Trophoblast cell (in vitro differentiated cells and primary cell): ENCODE measurements at places on chromosomes 12 and 14.
A peak's percentile ranks its signal among the peaks of the same experiment; 100 is the strongest.

- no peaks in the 10 kb centered on the region for H3K27me3 ChIP-seq
- peak; percentile 84 for DNase-seq
- H3K4me3 ChIP-seq: no peak overlapping the region
- peaks cover 9% of the 10 kb centered on the region for H3K4me1 ChIP-seq
- no peak overlapping the region for H3K27ac ChIP-seq
- no peaks in the 10 kb centered on the region for H3K36me3 ChIP-seq
Observed at GRCh38 chr12:101021911-101022388, 188.1 kb downstream of the SLC5A8 start.

GRCh38 chr14:99028041-99028440 lies 244.0 kb downstream of the BCL11B start:
- no peaks in the 10 kb centered on the region for H3K4me1 ChIP-seq
- H3K27ac ChIP-seq: no peak overlapping the region
- no peak for DNase-seq
- H3K27me3 ChIP-seq: no peaks in the 10 kb centered on the region
- H3K4me3 ChIP-seq: no peak overlapping the region

DNA sequence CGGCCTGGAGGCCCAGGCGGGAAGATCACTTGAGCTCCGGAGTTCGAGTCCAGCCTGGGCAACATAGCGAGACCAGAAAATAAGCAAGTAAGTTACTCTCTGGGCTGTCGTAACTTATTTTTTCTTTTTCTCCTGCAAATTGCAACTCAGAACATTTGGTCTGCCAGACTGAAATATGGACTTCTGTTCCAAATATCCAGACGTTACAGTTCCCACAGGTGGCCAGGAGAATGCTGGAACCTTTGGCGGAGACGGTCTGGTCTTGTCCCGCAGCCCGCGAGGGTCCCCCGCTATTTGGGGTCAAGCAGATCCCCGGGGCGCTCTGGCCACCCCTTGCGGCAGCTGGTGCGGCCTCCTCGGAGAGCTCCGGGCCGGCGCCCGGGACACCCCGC lies 488 bp upstream of the PLEKHH1 start:
- no peaks in the 10 kb centered on the region for H3K4me1 ChIP-seq
- H3K36me3 ChIP-seq: no peaks in the 10 kb centered on the region
- H3K4me3 ChIP-seq: peak overlapping the region; percentile 84
- DNase-seq: no peak
- H3K27me3 ChIP-seq: no peaks in the 10 kb centered on the region

DNA sequence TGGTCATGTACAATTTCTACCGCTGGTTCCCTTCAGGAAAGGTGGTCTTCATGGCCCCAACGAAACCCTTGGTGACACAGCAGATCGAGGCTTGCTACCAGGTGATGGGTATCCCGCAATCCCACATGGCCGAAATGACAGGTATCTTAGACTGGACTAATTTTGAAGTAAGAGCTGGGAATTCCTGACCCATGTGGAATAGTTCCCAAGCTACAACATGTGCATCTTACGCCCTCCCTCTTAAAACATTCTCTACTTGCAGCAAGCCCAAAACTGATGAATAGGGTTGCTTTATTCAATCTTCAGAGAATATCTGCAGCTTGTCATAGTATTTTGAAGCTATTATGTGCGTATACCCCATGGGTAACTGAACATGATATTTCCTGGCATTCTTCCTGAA lies 669 bp downstream of the FANCM start:
- no peaks in the 10 kb centered on the region for H3K36me3 ChIP-seq
- no peaks in the 10 kb centered on the region for H3K4me1 ChIP-seq
- no peak overlapping the region for H3K27ac ChIP-seq
- H3K27me3 ChIP-seq: no peaks in the 10 kb centered on the region
- no peak for DNase-seq

- H3K27ac ChIP-seq: no peak overlapping the region
- H3K27me3 ChIP-seq: no peaks in the 10 kb centered on the region
- H3K36me3 ChIP-seq: no peaks in the 10 kb centered on the region
- H3K4me3 ChIP-seq: no peak overlapping the region
Observed at GRCh38 chr14:37090026-37090425, 82.4 kb downstream of the SLC25A21 start.

DNA sequence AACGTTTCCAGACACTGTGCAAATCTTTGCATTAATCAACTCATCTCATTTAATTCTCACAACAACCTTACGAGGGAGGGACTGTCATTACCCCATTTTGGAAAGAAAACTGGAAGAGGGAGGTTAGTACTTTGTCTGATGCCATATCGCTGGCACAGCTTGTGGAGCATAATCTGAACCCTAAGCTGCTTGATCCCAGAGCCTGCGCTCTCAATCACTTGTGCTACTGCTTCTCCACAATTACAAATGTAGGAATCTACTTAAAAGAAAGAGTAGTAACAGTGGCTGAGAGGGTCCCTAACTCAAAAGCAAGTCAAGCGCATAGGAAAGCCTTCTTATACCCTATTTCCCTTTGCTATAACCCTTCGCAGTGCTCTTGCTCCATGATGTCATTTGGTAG lies 3.2 kb downstream of the EFS start:
- H3K27me3 ChIP-seq: no peaks in the 10 kb centered on the region
- H3K4me1 ChIP-seq: peaks cover 7% of the 10 kb centered on the region
- no peak overlapping the region for H3K27ac ChIP-seq
- H3K4me3 ChIP-seq: no peak overlapping the region
- peaks cover 33% of the 10 kb centered on the region for H3K36me3 ChIP-seq

DNA sequence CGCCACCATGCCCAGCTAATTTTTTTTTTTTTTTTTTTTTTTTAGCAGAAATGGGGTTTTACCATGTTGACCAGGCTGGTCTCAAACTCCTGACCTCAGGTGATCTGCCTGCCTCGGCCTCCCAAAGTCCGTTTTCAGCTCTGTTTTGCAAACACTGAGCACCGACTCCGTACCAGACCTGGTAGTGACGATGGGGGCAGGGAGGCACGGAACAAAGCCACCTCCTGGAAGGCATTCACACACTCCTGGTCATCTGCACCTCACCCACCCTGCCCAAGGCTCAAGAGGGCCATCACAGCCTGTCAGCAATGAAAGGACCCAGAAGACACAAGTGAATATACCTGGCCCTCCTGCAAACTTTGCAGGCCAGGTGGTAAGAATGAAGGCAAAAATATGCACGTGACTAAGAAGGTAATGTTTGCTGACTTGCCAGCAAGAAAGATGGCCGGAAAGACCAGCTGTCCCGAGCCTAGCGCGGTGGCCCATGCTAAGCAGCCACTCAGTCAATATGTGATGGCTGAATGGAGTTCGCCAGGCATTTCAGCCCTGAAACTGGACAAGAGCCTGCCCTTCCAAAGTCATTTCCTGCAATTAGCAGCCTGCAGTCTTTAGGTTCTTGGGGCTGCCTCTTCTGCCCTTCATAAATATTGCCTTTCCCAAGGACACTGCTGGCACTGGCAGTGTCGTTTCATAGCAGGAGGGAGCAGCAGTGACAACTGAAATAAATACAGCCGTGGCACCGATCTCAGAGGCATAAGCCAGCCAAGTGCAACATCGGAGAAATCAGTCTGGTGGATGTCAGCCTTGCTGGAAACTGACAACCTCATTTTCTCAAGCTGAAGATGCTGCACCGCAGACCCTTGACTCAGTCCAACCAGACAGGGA lies 17.6 kb downstream of the MMAB start:
- no peak for DNase-seq
- H3K4me1 ChIP-seq: peaks cover 2% of the 10 kb centered on the region
- no peak overlapping the region for H3K4me3 ChIP-seq
- no peak overlapping the region for H3K27ac ChIP-seq

GRCh38 chr14:96762650-96763049 lies 34.5 kb upstream of the VRK1 start:
- no peak overlapping the region for H3K4me3 ChIP-seq
- H3K36me3 ChIP-seq: no peaks in the 10 kb centered on the region
- H3K27me3 ChIP-seq: no peaks in the 10 kb centered on the region
- peak; percentile 87 for DNase-seq
- H3K27ac ChIP-seq: no peak overlapping the region
- no peaks in the 10 kb centered on the region for H3K4me1 ChIP-seq

GRCh38 chr12:116466536-116466935 lies 92.6 kb upstream of the MAP1LC3B2 start:
- no peak overlapping the region for H3K4me3 ChIP-seq
- no peaks in the 10 kb centered on the region for H3K36me3 ChIP-seq
- H3K4me1 ChIP-seq: peaks cover 2% of the 10 kb centered on the region
- H3K27ac ChIP-seq: no peak overlapping the region

DNA sequence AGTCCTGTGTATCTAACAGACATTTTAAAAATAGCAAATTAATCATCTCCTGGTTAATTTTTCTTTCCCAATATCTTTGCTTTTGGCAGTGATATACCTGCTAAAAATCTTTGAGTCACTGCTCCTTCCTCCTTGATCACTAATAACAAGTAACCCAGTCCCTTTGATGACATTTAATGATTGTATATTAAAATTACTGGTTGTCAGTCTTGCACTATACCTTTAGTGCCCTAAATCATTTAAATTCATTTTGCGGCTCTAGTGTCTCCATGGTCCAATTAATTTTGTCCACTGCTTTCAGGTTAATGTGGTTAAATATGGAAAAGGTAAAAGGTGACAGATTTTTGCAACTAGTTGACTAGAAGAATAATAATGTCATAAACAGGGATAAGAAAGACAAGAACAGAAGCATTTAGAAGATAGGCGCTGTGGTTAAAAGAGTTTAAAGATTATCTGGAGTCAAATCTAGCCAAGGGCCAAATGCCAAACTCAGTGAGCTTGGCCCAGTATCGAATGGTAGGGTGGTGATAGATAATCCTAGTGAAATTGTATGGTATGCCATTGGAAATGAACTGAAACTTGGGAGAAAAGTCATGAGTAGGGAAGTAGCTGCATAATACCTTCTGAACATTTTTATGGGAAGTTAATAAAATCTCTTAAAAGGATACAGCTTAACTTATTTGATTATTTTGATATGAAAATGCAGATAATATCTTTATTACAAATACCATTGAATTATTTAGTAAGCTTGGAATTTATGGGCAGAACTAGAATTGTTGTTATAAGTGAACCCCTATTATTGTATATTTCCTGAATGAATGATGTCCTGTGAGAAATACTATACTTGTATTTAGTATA lies 115.0 kb downstream of the PCNX1 start:
- H3K4me1 ChIP-seq: no peaks in the 10 kb centered on the region
- DNase-seq: no peak
- H3K4me3 ChIP-seq: no peak overlapping the region
- H3K36me3 ChIP-seq: peaks cover 8% of the 10 kb centered on the region

DNA sequence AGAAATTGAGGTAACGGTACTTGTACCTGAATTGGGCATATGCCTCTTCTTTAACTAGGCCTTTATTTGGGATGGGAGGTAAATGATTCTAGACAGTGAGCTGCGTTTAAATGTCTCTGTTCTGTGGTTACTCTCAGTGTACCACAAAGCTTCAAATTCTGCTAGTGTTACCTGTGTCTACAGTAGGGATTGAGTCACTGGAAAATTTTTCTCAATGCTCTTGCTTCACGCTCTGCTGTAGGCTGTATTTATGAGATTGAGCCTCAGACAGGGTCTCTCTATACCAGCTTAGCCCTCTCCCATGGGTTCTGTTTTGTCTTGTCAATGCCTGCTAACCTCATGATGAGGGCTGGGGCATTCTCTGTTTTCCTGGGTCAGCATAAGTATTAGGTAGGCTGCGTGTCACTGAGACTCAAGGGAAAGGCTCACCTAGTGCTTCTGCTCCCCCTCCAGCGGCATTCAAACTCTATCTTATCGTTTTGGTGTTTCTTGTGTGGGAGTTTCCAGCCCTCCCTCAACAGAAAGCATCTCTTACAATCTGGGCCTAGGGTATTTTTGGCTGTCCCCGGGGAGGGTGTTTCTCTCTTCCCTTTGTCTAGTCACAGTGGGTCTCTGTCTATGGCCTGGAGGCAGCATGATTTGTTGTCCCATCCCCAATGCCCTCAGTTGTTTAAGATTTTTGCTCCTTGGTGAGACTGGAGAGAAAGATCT lies 285.8 kb downstream of the ADGRD1 start:
- H3K4me1 ChIP-seq: no peaks in the 10 kb centered on the region
- H3K36me3 ChIP-seq: no peaks in the 10 kb centered on the region
- no peaks in the 10 kb centered on the region for H3K27me3 ChIP-seq
- H3K27ac ChIP-seq: no peak overlapping the region
- no peak overlapping the region for H3K4me3 ChIP-seq

GRCh38 chr12:26736563-26737486 lies 96.2 kb downstream of the ITPR2 start:
- no peak overlapping the region for H3K27ac ChIP-seq
- H3K36me3 ChIP-seq: no peaks in the 10 kb centered on the region
- no peaks in the 10 kb centered on the region for H3K4me1 ChIP-seq

DNA sequence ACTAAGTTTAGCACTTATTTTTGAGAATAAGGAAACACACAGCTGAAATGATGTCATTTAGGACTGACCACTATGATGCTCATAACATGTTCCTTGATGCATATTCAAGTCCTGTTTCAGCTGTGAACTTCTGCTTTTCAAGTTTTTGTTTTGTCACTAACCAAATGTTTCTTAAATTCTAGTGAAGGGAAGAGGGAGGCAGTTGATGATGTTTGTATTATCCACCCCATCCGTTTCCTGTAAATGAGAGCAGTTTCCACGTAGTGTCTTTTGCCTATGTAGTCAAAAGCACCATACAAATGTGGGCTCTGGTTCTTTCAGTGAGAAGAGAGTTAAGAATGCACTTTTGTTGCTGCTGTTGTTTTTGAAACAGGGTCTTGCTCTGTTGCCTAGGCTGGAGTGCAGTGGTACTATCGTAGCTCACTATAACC lies 491.8 kb downstream of the PCNX1 start:
- no peak overlapping the region for H3K4me3 ChIP-seq
- no peaks in the 10 kb centered on the region for H3K36me3 ChIP-seq
- no peaks in the 10 kb centered on the region for H3K4me1 ChIP-seq
- H3K27me3 ChIP-seq: no peaks in the 10 kb centered on the region
- H3K27ac ChIP-seq: no peak overlapping the region
- peak; percentile 37 for DNase-seq

DNA sequence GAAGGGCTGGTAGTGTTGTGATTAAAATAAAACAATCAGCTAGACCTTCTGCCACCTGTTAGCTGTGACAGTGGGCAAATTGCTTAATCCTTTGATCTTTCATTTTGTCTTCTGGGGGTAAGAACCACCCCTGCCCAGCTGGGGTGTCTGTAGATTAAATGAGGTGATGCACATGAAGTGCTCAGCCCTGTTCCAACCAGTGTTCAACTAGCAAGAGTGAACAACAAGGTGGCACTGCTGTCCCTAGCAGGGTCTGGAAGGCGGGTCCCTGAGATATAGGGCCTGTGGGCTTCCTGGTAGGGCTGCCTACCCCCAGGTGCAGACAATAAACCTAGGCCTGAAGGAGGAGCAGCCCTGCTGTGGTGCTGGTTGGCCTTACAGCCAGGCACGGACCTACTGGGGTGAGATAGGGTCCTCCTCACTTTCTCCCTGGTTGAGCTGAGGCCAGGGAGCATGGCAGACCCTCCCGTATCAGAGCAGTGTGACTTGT lies 60.6 kb downstream of the ARL6IP4 start:
- no peaks in the 10 kb centered on the region for H3K36me3 ChIP-seq
- no peaks in the 10 kb centered on the region for H3K4me1 ChIP-seq
- no peak for DNase-seq
- H3K4me3 ChIP-seq: no peak overlapping the region
- H3K27me3 ChIP-seq: no peaks in the 10 kb centered on the region
